ENCODE measurements at places on chromosomes 12 and 14.
A peak's percentile ranks its signal among the peaks of the same experiment; 100 is the strongest.

- DNase-seq = no peak
Measured at GRCh38 chr14:99809859-99810558, 16.8 kb downstream of the EML1 start.

GRCh38 chr12:62248873-62249272, 11.3 kb upstream of the USP15 start:
- DNase-seq = peak; percentile 97

DNA sequence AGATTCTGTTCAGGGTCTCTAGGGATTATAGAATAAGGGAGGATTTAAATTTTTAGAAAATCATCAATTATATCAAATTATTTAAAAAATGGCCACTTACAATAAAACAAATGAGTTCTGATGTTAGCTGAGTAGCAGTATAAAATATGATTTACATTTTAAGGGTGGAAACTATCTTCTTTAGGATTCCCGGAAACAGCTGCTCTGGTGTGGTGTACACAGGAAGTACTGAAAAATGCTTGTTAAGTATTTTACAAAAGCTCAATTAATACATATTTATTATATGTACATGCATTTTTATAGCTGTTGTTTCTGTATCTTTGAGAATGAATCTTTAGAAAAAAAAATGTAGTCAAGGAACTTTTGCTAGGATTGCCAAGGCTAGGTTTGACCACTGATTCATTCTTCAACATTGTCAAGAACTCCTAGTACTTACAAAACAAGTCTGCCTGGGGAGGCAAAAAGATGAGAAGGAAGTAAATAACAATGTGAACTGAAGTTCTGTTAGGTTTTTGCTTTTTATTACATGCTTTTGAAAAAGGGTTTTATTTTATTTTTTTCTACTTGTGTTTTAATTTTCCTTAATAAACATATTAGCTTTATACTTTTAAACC, 48.0 kb downstream of the ARF6 start:
- peak; percentile 48 for DNase-seq

GRCh38 chr12:32302218-32303173, 96.9 kb upstream of the FGD4 start:
- DNase-seq = peak; percentile 13

- peak; percentile 32 for DNase-seq
Measured at GRCh38 chr14:87966816-87967215, 26.2 kb downstream of the GALC start.

- DNase-seq = no peak
Measured at GRCh38 chr14:31827325-31827724, 249.8 kb upstream of the ARHGAP5 start.

DNA sequence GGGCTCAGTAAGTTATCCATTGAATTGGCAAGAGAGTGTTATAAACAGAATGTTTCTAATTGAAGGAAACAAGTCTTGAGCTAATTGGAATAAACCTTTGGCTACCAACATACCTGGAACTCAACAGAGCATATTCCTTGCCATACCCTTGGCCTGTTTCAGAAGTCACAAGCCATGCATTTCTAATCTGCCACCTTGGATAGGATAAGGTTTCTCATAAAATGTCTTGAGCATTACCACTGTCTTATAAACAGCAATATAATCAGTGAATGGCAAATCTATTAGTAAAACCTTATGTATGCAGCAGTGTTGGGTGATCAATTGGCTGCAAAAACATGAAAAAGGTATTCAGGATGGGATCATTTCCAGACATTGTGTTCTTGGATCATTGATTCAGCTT, 765.2 kb upstream of the SEL1L start:
- no peak for DNase-seq

DNA sequence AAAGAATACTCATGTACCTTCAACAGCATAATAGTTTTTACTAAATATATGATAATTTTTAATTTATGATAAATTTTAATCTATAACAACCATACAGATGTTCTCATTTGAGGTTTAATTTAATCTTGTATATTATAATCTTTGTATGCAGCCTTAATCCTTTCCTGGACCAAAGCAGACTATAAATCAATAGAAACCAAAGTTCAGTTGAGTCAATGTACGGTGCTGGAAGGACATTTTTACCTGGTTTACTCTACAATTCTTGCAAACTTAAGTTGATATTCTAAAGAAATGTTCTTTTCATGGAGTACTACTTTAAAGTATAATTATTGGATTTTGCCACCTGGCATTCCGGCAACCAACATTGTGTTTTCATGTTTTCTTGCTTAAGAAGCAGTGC, 118.0 kb downstream of the STAB2 start:
- no peak for DNase-seq

DNA sequence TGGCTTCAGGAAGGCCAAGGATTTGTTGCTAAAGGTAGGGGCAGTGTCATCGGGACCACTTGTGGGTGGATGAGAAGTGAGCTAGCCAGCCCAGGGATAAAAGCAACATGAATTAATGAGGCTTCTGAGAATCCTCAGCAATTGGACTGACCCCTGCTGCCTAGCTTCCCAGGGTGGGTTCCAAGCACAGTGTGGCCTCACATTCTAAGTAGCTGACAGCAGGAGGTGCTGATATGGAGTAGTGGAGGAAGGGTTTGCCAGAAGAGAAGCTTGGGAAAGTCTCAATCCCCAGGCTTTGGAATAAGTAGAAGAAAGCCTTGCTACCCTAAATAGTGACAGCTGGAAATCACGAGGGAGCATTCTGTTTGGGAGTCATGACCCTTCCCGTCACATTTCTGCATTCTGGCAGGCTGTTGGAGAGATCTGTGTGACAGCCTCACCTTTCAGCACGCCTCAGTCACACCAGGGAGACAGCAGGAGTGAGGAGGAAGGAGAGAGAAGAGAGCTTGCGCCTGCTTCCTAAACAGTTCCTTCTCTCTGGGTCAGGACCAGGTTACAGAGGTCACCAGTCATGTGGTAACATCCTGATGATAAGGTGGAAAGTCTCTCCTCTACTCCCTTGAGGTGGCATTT, 31.2 kb downstream of the DACT1 start:
- no peak for DNase-seq

- peak; percentile 76 for DNase-seq
Measured at GRCh38 chr12:75196865-75197264, 12.8 kb downstream of the KCNC2 start.

- peak; percentile 28 for DNase-seq
Measured at GRCh38 chr12:89999699-90000505, 291.3 kb upstream of the ATP2B1 start.

- no peak for DNase-seq
Measured at GRCh38 chr14:70186900-70187451, 1.8 kb downstream of the SLC8A3 start.

GRCh38 chr12:56129206-56129941, 1.3 kb downstream of the ESYT1 start:
- DNase-seq = peak; percentile 62

GRCh38 chr12:116233669-116234068, 43.8 kb downstream of the MED13L start:
- DNase-seq = no peak

GRCh38 chr12:2958432-2959191, 585 bp upstream of the TEAD4 start:
- DNase-seq = peak; percentile 91

DNA sequence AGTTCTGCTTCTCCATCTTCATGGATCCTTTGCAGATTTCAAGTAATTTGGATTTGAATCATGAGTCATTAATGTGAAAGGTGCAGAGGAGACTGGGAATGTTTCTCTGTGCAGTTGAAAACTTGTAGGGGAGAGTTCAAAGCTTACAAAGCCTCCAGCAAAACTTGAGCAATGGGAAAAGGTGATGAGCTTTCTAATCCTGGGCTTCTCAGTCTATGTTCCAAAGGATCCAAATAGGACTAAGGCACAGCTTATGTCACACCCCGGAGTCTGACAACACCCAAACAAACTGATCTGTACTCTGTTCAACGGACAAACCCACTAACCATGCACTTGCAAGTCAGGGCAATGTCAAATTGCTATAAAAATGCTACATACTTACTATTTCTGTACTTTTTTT, 134.8 kb downstream of the DUSP6 start:
- DNase-seq = no peak

GRCh38 chr12:107929436-107929835, 154.9 kb downstream of the ASCL4 start:
- peak; percentile 7 for DNase-seq
